ENCODE measurements at places on chromosomes 2 and 18.

DNA sequence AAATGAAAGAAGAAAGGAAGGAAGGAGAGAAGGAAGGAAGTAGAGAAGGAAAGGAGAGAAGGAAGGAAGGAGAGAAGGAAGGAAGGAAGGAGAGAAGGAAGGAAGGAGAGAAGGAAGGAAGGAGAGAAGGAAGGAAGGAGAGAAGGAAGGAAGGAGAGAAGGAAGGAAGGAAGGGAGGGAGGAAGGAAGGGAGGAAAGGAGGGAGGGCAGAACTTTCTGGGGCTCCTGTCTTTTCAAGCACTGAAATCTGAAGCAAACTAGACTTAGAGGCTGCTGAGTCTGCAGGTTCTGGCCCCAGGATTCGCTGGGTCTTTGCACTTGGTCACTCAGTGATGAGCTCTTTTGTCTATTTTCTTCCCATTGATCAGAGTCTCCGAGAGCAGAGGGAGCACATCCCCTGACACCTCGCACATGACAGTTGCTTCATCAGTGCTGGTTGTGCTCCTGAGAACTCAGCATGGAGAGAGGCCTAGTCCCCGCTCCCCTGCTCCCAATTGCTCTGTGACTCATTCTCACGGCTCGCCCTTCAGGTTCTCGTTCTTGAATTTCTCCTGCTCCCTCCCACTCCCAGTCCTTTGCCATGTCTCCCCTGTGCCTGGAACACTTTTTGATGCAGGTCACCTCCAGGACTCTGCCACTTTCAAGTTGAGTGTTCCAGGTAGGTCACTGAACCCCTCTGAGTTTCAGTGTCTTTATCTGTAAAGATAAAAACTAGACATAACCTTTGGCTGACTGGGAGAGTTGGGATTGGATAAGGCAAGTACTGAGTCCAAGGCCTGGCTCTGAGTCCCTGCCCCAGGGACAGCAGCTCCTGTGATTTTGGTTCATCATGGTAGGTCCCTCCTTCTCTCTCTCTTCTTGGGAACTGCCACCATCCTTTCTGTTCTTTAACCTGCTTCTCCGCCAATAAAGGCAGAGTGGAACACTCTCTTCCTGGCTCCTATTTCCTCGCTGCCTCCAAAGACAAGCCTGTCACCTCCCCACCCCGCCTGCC lies 55.2 kb downstream of the TNP1 start:
- DNase-seq = no peak

DNA sequence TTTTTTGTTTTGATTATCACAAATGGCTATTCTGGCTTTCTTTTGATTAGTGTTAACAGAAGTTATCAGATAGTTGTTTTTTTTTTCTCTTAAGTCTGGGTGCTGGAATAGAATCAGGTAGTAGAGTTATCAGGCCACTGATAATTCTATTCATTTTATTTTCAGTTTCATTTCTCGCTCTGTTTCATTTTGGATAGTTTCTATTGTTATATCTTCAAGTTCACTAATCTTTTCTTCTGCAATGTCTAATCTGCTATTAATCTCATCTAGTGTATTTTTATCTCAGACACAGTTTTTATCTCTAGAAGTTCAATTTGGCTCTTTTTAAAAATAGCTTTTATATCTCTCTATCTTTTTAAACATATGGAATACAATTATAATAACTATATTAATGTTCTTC lies 241.8 kb upstream of the EPC2 start:
- DNase-seq = no peak

DNA sequence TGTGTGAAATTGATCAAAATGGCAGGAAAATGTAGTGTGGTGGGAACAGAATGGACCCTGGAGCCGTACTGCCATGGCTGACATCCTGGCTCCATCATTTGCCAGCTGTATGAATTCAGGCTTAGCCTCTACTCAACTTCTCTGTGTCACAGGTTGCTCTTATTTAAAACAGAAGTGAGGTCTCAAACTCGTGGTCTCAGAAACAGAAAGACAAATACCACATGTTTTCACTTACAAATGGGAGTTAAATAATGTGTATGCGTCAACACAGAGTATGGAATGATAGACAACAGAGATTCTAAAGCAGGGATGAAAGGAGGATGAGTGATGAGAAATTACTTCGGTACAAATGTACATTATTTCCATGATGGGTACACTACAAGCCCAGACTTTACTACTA lies 227.4 kb downstream of the DCC start:
- DNase-seq = no peak

- no peak for DNase-seq
Measured at GRCh38 chr2:123578016-123578415, 447.1 kb upstream of the CNTNAP5 start.

DNA sequence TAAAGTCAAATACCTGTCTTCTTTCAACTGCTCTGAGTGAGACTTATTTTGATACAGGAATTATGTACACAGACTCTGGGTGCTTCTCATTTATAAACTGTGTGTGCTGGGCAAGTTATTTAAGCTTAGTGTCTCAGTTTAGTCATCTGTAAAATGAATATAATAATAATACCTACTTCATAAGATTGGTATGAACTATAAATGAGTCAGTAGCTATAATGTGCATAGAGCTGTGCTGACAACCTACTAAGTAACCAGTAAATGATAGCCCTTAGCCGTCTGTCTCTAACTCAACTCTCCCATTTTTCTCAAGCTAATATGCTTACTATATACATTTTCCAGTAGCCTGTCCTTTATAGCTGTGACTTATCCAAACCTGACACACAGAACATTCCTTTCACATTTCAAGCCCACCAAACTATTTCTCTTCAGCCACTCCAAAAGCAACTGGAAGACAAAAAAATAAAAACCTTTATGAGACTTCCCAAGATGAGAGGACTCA lies 319.8 kb downstream of the ETAA1 start:
- DNase-seq = no peak

DNA sequence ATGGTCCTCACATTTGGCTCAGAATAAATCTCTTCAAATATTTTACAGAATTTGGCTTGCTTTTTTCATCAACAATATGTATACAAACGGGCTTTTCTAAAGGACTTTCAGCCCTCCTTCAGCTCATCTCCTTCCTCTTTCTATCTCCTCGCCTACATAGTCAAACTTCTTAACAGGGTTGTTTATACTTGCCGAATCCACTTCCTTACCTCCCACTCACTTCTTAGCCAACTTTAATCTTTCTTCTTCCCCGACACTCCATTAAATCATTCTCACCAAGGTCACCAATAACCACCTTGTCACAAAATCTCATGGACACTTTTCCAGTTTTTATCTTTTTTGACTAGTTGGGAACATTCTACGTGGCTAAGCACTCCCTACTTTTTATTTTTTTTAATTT lies 325.2 kb downstream of the PLCL1 start:
- no peak for DNase-seq
